Thyroid gland (tissue), 4 donors: ENCODE measurements at places on chromosomes 7 and 10. TPM values are rescaled to one million over a fixed set of nuclear protein-coding genes. Genes with fewer than 3 reads are reported as not detected.

The LRRD1 gene
- 0.20 TPM for total RNA-seq

The VCL gene
- 151 TPM for total RNA-seq

The ITGA8 gene
- total RNA-seq: 5.1 TPM

The TSPAN33 gene
- total RNA-seq: 5.0 TPM

The SRGN gene
- total RNA-seq: 140 TPM

The SPDYE8 gene
- total RNA-seq: not detected

The TRIM73 gene
- total RNA-seq: 1.5 TPM

The SCIN gene
- 0.67 TPM for total RNA-seq

The EPHB6 gene
- total RNA-seq: 20.0 TPM

DNA sequence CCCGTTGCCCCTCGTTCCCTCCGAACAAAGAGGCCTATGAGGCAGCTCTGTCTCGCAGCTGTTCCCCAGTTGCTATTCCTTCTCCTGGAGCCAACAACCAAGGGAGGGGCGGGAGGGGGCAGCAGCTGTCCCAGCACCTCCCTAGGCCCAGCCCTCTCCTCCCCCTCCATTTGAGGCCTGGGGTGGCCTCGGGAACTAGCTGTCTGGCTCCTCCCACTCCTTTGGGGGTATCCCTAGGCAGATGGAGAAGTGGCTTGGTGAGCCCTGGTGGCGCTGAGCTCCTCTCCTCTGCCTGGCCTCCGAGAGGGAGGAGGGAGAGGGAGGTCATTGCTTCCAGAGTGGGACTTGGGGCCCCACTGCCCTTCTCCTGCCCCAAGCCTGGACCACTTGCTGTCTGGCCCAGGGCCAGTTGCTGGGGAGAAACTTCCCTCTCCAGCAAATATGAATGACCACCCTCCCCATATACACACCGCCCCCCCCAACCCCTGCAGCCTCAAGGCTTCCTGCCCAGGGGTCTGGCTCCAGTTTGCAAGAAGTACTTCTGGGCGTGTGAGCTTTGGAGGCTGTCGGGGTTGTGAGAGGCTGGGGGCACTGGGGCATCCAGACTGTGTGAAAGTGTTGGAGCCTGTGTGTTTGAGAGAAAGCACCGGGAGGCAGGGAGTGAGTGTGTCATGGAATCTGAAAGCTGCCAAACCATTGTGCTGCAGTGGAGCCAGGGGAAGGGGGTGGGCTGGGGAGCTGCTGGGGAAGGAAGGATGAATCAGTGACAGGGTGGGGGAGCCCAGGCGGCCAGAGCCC is 3.1 kb downstream of the FLNC start:
- no peaks in the 10 kb centered on the region for H3K27me3 ChIP-seq
- H3K4me3 ChIP-seq: no peak overlapping the region
- H3K27ac ChIP-seq: no peak overlapping the region
- no peaks in the 10 kb centered on the region for H3K36me3 ChIP-seq

DNA sequence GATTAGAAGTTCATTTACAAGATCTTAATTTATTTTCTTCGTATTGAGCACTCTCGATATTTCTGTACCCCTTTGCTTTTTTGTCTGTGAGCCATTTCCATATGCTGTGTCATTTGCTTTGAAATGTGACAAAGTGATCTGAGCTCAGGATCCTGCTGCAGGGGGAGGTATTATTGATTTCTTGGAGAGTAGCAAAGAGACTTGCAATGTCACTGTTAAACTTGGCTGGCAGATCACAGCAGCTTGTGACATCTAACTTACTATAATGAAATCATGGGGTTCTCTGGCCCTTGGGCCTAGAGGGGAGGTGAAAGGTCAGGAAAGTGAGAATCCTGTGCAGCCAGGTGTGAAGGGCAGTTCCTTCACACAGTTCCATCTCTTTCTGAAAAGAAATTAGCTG is 923.4 kb downstream of the REEP3 start:
- H3K4me1 ChIP-seq: no peaks in the 10 kb centered on the region
- H3K27ac ChIP-seq: no peak overlapping the region
- DNase-seq: no peak
- no peaks in the 10 kb centered on the region for H3K27me3 ChIP-seq
- no peak overlapping the region for H3K4me3 ChIP-seq

DNA sequence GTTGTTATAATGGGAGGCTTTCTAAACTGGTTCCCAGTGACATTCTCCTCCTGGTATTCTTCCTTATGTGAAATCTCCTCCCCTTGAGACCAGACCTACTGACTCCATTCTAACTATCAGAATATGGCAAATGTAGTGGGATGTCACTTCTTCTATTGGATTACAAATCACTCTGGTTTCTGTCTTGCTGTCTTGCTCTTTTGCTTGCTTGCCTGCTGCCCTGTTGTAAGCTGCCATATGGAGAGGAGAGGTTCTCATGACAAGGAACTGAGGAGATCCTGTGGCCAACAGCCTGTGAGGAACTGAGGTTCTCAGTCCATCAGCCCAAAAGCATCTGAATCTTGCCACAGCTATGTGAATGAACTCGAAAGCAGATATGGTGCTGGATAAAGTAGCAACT is 4.7 kb upstream of the NRCAM start:
- no peaks in the 10 kb centered on the region for H3K36me3 ChIP-seq
- no peak overlapping the region for H3K4me3 ChIP-seq

- no peaks in the 10 kb centered on the region for H3K36me3 ChIP-seq
- H3K4me1 ChIP-seq: no peaks in the 10 kb centered on the region
- DNase-seq: no peak
Observed at GRCh38 chr10:7045891-7046599, 364.8 kb downstream of the SFMBT2 start.

DNA sequence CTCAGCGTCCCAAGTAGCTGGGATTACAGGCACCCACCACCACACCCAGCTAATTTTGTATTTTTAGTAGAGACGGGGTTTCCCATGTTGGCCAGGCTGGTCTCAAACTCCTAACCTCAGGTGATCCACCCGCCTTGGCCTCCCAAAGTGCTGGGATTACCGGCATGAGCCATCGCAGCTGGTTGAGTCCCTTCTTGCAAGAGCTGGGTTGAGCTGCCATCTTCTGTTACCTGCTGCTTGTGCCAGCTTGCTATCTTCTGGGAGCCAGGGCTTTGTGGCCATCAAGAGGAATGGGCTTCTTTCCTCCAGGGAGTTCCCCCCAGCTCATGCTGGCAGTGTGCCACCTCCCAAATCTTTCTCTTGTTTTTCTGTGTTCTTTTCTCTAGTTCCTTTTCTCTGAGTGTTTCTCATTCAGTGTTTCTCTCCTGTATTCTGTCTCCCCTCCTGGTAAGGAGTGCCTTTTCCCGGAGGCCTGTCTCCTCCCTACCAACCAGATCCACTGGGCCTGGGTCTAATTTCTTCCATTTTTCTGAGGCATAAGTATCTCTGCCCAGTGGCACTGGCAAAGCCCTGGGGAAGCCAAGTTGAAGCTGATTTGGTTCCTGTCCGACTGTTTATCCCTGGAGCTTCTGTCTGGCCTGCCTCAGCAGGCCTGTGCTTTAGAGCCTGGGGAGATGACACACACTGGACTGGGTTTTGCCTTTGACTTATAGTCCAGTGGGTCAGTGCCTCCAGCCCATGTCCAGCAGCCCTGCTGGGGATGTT is 3.7 kb downstream of the DBNL start:
- H3K4me1 ChIP-seq: peaks cover 23% of the 10 kb centered on the region
- H3K36me3 ChIP-seq: peaks cover 32% of the 10 kb centered on the region
- no peak overlapping the region for H3K27ac ChIP-seq

DNA sequence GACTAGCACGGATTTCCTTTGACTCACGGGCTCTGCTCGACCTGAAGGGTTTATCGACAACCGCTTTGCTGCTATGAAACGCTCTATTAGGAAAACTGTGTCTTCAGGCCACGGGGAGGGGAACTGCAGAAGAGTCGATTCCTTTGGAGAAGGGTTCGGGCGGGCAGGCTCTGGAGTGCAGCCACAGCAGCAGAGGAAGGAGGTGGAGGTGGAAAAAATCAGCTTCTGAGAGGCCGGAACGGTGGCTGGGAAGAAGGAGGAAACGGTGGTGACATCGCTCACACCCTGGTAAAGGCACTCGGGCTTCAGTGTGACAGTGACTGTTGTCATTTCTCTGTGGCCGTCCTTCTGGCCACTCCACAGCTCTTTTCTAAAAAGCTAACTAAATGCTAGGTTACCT is 64.6 kb upstream of the MGMT start:
- H3K27me3 ChIP-seq: no peaks in the 10 kb centered on the region
- H3K27ac ChIP-seq: no peak overlapping the region
- no peaks in the 10 kb centered on the region for H3K36me3 ChIP-seq
- no peaks in the 10 kb centered on the region for H3K4me1 ChIP-seq
- DNase-seq: no peak

GRCh38 chr10:34280599-34281374 is 534.3 kb downstream of the PARD3 start:
- no peak overlapping the region for H3K4me3 ChIP-seq
- H3K27ac ChIP-seq: peak overlapping the region; percentile 19
- DNase-seq: no peak
- H3K36me3 ChIP-seq: no peaks in the 10 kb centered on the region

GRCh38 chr10:69407621-69408301 is 9.0 kb downstream of the TACR2 start:
- H3K4me3 ChIP-seq: no peak overlapping the region
- no peaks in the 10 kb centered on the region for H3K36me3 ChIP-seq
- H3K27me3 ChIP-seq: no peaks in the 10 kb centered on the region
- H3K4me1 ChIP-seq: peaks cover 33% of the 10 kb centered on the region
- DNase-seq: no peak

DNA sequence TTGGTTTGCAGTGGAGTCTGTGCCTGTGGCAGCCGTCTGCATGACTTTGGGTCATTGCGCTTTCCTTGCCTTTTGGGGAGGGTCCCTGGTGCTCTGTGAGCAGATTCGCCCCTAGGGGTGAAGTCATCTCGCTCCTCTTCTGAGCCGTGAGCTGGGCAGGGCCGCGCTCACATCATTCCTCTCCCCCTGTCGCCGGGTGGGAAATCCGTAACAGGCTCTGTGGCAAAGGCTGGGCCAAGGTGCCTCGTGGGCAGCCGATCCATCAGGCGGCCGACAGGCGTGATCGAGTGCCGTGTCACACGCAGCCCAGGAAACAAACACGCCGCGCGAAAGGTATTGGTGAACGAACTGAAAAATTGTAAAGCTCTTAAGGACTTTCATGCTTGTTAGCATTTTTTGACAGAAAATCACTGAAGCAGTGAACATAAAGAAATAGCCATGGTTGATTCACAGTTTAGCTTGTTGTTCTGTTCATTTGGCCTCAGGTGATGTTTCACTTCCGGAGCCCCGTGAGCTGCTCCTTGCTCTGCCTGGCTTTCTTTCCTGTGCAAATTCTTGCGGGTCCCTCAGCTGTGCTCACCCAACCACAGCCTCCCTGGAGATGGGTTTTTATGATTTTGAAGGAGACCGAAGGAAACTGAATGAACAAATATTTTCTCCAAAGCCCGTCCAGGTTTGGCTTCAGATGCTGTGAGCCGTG is 122.1 kb downstream of the NKX6-2 start:
- H3K27me3 ChIP-seq: no peaks in the 10 kb centered on the region
- no peak overlapping the region for H3K4me3 ChIP-seq
- H3K36me3 ChIP-seq: no peaks in the 10 kb centered on the region

DNA sequence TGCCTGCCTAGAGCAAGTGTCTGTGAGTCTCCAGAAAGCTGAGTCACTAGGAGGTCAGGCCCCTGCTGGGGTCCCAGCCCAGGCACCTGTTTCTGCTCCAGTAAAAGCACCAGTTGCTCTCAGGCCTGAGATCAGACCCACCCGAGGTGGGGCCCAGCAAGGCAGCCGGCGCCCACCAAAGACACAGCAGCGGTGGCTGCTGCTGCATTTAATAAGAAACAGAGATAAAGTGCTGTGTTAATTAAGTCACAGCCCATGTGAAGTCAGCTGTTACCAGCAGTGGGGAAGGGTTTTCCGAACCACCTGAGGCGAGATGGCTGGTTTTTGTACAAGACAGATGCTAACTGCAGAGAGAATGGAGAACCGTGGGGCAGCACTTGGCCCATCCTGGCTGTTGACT is 12.1 kb upstream of the LRRC18 start:
- no peak overlapping the region for H3K27ac ChIP-seq
- DNase-seq: no peak
- H3K27me3 ChIP-seq: no peaks in the 10 kb centered on the region

- H3K4me1 ChIP-seq: peaks cover 65% of the 10 kb centered on the region
- H3K27me3 ChIP-seq: no peaks in the 10 kb centered on the region
- H3K4me3 ChIP-seq: no peak overlapping the region
- H3K27ac ChIP-seq: peak overlapping the region; percentile 89
- peak; percentile 78 for DNase-seq
- no peaks in the 10 kb centered on the region for H3K36me3 ChIP-seq
Observed at GRCh38 chr10:24238519-24239247, 29.7 kb downstream of the KIAA1217 start.

DNA sequence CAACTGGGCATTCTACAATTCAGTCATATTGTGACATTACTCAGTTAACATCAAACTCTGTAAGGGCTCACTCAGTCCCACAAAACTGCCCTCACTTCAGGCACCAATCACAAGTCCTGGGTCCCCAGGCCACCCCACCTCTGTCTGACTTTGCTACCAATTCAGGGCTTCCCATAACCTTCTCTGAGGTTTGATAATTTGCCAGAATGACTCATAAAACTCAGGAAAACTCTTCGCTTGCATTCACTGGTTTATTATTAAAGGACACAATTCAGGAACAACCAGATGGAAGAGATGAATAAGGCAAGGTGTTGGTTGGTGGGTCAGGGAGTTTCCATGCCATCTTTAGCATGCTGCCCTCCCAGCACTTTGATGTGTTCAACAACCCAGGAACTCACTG is 41.3 kb downstream of the AVL9 start:
- no peaks in the 10 kb centered on the region for H3K36me3 ChIP-seq
- H3K27me3 ChIP-seq: no peaks in the 10 kb centered on the region
- no peak for DNase-seq
- H3K27ac ChIP-seq: no peak overlapping the region

DNA sequence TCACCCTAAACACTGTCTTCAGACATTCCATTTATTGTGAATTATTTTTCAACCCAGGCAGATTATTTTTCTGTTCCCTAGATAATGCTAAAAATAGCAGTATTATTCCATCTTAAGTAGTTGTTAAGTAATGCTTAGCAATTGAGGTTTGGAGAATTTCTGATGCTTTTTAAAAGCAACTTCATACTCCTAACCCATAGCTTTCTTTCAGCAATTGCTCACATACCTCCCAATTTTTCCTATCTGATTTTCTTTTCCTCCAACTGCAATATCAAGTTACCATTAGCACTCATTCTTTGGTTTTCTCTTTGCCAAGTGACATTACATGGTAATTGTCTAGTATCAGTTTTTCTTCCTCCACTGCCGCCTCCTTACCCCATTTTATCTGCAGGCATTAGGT is 104.7 kb downstream of the GPR85 start:
- DNase-seq: no peak
- no peaks in the 10 kb centered on the region for H3K4me1 ChIP-seq
- no peak overlapping the region for H3K27ac ChIP-seq

DNA sequence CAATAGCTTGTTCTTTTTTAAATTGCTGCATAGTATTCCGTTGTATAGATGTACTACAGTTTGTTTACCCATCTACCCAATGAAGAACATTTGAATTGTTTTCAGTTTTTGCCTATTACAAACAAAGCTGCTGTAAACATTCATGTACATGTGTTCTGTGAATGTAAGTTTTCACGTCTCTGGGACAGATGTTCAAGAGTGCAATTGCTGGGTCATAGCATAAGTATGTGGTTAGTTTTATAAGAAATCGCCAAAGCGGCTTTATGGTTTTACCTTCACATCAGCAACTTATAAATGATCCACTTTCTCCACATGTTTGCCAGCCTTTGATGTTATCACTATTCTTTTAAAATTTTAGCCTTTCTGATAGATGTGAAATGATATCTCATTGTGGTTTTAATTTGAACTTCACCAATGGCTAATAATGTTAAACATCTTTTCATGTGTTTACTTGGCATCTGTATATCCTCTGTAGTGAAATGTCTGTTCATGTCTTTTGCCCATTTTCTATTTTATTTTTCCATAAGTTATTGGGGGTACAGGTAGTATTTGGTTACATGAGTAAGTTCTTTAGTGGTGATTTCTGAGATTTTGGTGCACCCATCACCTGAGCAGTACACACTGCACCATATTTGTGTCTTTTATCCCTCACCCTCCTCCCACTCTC is 73.5 kb downstream of the TBXAS1 start:
- no peak overlapping the region for H3K4me3 ChIP-seq
- H3K27me3 ChIP-seq: no peaks in the 10 kb centered on the region
- DNase-seq: no peak
- no peaks in the 10 kb centered on the region for H3K36me3 ChIP-seq
